Germinal center (tissue), 1 donor: ENCODE measurements at places on chromosomes 6 and 20.
A peak's percentile ranks its signal among the peaks of the same experiment; 100 is the strongest.

- DNase-seq = no peak
Observed at GRCh38 chr6:7062451-7063162, 45.2 kb upstream of the RREB1 start.

- peak; percentile 85 for DNase-seq
Observed at GRCh38 chr20:8018958-8019245, 659 bp downstream of the TMX4 start.

- DNase-seq = no peak
Observed at GRCh38 chr6:142088858-142089216, 43.9 kb upstream of the GJE1 start.

GRCh38 chr20:52798124-52798523, 174.0 kb upstream of the TSHZ2 start:
- DNase-seq = no peak

- no peak for DNase-seq
Observed at GRCh38 chr20:43938017-43938655, 23.5 kb downstream of the TOX2 start.
